Stimulated activated CD8-positive, alpha-beta memory T cell treated with anti-CD3 and anti-CD28 coated beads, Interleukin-7, amount 100 ng/mL, for 1 hour (primary cell): ENCODE measurements at places on chromosomes 3 and 15.

- no peak for DNase-seq
Observed at GRCh38 chr15:66592505-66593218, 26.9 kb upstream of the LCTL start.

GRCh38 chr3:160105907-160106584, 117.4 kb downstream of the IL12A start:
- DNase-seq = no peak

GRCh38 chr3:52433328-52433995, 11.4 kb downstream of the SEMA3G start:
- no peak for DNase-seq

- DNase-seq = peak; percentile 83
Observed at GRCh38 chr15:69394556-69395282, 19.4 kb upstream of the KIF23 start.

- DNase-seq = no peak
Observed at GRCh38 chr3:126259411-126260391, 79.3 kb upstream of the ALDH1L1 start.

DNA sequence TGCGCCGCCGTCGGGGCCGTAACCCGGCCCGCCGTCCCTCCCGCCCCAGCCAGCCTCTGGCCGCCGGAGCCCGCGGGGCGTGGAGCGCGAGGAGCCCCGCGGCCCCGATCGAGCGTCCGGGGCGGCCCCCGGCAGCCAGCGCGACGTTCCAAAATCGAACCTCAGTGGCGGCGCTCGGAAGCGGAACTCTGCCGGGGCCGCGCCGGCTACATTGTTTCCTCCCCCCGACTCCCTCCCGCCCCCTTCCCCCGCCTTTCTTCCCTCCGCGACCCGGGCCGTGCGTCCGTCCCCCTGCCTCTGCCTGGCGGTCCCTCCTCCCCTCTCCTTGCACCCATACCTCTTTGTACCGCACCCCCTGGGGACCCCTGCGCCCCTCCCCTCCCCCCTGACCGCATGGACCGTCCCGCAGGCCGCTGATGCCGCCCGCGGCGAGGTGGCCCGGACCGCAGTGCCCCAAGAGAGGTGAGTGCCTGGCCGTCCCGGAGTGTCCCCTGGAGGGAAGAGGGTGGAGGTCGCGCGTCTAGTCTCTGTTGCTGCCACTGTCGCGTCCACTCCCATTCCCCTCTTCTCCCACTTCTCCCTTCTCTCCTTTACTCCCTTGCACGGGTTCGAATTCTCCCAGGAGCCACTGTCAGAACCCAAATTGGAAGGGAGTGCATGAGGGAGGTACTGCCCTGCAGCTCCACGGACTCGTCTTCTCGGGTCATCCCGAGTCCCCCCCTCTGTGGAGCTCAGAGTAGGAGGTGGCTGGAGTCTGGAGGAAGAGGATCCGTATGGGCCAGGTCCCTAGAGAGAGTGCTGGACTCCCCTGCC, 585 bp downstream of the CSK start:
- no peak for DNase-seq

- no peak for DNase-seq
Observed at GRCh38 chr15:71572452-71573053, 237.8 kb upstream of the NR2E3 start.

DNA sequence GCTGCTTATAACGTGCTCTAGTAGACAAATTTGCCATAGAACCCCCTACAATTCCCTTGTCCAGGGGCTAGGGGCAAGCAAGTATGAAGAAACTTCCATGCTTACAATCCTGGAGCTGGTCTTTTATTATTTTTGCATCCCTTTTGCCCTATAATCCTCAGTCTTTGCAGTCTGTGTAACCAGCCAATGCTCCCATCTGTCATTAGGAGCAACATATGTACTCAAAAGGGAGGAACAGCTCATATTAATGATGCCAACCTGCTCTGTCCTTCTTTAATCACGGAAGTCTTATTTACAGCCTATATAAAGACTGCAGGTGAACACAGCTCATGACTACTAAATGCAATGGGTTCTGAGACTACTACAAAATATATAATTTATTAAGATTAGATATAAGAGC, 263.3 kb downstream of the ZIC1 start:
- no peak for DNase-seq

- no peak for DNase-seq
Observed at GRCh38 chr3:111084911-111085310, 13.3 kb downstream of the NECTIN3 start.

- DNase-seq = no peak
Observed at GRCh38 chr15:45618813-45619212, 16.0 kb upstream of the SQOR start.

DNA sequence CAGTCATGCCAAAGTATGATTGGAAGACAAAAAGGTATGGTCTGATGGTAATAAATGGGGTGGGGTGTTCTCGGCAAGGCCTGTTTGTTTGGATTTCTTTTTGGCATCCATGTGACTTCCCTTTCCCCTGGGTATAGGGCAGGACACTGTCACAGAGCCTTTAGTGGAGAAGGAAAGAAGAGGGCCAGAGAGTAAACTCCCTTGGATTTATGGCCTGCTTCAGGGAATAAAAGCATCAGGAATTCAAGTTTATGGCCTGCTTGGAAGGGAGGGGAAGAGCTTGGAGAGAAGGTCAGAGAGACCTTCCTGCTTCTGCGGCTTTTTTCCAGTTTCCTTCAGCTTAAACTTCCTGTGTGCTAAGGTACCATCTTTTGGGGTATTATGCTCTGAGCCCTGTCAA, 179.4 kb upstream of the ADAMTS9 start:
- no peak for DNase-seq

GRCh38 chr3:124685481-124685880, 44.8 kb upstream of the UMPS start:
- no peak for DNase-seq

GRCh38 chr15:32861174-32861573, 143.4 kb downstream of the GREM1 start:
- no peak for DNase-seq

DNA sequence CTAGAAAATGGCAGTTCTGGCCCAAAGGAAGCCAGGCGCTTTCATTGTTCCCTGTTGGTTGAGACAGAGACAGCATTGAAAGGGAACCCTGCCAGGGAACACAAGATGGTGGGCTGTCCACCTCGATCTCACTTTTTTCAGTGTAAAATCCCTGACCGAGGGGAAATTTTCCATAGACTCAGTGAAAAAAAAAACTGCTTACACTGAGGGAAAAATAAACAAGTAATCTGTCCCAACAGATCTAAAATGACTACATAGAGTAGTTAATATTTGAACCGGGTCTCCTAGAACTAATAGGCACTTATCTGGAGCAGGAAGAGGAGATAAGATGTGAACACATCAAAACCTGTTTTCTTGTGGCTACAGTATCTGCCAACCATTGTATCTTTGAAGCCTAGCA, 763.4 kb upstream of the GOLIM4 start:
- DNase-seq = no peak

DNA sequence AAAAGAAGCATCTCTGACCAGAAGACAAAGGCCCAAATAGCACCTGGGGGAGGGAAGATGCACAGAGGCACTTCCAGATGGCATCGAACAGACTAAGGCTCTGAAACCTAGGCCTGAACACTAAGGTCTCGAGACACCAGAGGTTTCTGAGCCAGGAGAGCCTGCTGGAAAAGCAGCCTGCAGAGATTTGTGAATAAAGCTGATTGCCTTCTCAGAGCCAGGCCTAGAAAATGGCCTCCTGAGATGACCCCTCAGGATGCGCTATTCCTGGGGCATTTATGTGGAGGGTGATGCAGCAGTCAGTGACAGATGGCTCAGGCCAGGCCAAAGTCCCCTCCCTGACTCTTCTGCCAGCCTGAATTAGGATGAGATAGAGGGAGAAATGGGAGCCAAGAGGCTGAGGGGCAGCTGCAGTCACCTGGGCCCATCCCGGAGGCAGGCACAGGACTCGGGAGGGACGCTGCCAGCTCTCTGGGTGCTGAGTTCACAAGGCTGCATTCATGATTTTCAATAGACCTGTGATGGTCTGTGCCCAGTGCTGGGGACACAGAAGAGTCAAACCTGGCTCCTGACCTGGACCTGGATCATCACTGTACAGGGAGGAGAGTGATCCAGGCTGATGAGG, 6.9 kb downstream of the PRSS50 start:
- no peak for DNase-seq

DNA sequence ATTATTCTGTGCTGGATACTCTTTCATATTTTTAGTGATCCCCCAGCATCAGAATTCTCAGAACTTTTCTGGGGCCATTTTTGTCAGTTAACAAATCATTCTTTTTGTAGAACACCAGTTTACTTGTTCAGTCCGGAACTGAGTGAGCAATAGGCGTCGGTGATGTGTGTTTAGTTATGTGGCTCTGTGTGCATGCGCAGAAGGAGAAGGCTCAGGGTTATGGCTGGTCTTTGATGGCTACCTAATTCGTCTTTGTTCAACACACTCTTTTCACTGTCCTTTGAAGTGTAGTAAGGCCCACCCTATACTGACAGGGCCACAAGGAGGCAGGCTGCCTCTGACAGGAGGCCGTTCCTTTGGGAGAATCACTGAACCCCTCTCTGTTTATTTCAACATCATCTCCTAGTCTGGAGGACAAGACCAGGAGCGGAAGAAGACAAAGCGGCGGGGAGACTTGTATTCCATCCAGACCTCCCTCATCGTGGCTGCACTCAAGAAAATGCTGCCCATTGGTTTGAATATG, 158.2 kb upstream of the CHRM5 start:
- DNase-seq = no peak

DNA sequence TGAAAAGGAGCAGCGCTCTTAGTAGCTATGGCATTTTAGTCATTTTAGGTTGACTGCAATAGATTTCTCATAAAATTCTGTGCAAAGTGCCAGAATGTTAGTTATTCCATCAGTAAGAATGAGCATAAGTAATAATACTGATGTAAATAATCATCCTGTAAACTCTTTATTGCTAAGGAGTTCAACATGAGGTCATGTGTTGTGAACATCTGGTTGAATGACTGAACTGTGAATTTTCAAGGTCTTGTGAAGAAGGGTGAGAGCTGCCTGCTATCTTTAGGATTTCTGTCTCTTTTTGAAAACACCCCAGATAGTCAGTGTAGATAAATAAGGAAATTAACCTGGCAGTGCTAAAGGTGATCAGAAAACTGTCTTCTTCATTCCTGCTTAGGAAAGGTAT, 333.4 kb upstream of the TBC1D5 start:
- no peak for DNase-seq

GRCh38 chr3:171212648-171213047, 186.1 kb upstream of the SLC2A2 start:
- no peak for DNase-seq

DNA sequence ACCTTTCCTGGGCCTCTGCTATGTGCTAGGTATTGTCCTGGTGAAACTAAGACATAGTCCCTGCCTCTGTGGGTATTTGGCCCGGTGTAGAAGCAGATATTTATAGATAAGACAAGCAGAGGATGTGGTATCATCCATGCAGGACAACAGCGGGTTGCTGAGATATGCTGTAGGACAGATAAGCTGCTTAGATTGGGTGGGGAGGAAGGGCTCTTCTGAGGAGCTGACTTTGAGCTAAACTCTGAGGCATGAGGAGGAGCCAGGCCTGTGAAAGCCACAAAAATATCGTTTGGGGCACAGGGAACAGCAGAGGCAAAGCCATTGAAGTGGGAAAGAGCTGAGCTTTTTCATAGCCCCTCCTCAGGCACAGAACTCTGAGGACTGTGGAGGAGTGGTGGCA, 492.5 kb upstream of the CFAP20DC start:
- no peak for DNase-seq

DNA sequence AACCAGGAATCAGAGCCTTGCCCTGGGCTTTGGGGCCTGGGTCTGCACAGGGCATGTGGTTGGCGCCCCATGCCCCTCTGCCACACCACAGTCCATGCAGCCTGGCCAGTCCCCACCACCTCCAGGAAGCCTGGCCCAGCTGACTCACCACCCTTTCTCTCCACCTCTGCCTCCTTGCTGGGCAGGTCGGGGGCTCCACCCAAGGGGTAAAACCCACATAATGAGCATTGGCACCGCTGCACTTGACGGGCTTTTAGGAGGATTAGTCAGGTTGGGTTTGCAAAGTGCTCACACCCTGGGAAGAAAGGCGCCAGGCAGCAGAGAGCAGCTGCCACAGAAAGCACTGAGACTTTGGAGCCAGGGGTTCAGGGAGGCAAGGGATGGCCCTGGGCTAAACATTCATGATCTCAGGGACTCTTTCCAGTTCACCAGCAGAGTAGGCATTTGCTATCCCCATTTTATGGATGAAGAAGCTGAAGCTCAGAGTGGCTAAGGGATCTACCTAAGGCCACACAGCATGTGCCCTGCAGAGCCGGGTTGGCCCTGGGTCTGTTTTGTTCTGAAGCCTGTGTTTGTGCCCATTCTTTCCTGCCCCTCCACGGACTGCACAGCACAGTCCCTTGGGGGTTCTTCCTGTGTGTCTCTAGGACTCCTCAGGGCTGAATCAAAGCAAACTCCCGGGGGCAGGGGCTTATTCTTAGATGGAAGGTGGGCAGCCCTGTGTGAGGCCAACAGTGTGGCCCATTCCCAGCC, 113.4 kb downstream of the ETFA start:
- no peak for DNase-seq

DNA sequence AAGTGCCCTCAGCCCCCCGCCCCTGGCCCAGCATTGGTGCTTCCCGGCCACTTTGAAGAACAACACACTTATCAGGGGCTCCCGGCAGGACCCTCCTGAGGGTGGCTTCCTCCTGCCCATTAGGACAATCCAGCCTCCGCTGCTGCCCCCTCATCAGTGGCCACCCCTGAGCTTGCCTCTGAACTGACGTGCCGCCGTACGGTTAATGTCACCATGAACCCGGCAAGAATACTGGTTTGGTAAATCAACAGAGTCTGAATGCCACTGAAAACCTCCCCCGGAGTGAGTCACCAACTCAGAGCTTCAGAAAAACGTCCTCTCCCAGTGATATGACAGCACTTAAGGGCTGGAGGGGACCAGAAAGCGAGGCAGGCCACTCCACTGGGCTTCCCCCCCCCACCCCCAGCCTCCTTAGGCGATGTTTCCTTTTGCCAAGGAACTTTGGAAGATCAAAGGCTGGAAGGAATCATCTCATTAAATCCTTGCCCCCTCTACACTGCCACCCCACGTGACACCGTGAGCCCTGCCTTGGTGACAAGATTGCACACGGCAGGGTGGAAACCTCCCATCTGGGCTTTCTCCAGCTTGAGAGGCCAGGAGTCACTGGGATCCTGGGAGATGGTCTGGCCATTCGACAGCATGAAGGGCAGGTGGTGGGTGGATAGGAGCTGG, 142.1 kb downstream of the NUP210 start:
- DNase-seq = no peak

- DNase-seq = no peak
Observed at GRCh38 chr3:50442945-50443579, 60.4 kb downstream of the CACNA2D2 start.

DNA sequence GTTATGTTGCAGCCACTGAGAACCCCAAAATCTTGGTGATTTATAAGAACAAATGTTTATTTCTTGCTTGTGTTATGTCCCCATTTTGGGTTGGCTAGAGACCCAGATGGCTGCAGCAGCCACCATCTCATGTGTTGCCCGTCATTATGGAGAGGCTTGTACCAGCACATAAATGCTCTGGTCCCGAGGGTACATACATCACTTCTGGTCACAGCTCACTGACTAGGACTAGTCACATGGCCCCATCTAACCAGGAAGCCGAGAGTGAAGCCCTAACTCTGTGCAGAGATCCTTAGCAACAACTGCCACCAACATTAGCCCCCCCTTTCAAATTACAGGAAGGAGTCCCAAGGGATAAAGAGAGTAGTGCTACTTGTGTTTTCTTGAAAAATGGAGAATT, 25.5 kb upstream of the HACD2 start:
- no peak for DNase-seq

- DNase-seq = no peak
Observed at GRCh38 chr3:48633256-48633655, 2.0 kb downstream of the SLC26A6 start.

- no peak for DNase-seq
Observed at GRCh38 chr3:143207338-143207961, 87.9 kb downstream of the CHST2 start.

GRCh38 chr15:26981492-26981891, 10.5 kb downstream of the GABRG3 start:
- DNase-seq = no peak
